ENCODE measurements at places on chromosomes 5 and 9.

- no peak for DNase-seq
Measured at GRCh38 chr5:37554938-37555337, 175.8 kb downstream of the WDR70 start.

DNA sequence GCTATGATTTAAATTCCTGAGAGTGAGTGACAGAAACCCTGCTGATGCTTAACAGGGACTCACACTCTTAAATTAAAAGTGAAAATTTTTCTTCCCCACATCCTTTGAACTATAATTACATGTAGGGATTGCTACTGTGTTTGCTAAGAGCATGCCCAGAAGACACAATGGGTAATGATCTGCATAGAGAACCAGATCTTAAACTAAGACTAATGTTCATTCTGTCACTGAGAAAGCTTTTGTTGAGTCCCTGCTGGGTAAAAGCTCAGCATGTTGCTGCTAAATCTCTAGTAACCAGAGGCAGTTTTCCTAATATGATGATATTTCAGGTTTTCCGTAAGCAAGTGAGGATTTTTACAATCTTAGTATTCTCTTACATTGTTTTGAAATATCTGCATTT is 424.8 kb upstream of the SMC2 start:
- DNase-seq, result no peak

GRCh38 chr9:77710965-77711648 is 63.0 kb upstream of the GNA14 start:
- no peak for DNase-seq

DNA sequence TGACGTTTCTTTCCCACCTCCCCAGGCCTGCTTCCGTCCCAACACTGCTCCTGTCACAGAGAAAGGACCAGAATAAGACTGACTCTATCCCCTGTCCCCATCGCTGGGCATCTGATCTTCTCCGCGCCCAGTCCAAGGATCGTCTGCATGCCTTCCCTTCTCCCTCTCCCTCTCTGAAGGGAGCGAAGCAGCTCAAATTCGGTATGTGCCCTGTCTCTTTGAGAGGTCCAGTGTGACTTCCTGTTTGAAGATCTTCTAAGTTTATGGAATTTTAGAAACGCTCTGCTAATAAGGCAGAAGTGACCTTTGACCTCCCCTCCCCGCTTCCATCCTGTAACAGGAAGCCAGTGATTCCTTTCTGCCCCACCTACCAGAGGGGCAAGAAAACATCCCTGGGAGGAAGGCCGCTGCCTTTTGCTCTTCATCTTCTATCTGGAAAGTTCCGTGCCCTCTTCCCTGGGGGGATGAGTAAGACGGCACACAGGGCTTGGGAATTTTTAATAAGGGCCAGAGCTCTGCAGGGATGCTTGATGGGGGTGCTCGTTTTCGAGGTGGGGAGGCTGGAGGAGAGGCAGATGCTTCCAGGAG is 40.7 kb upstream of the RNU6ATAC start:
- DNase-seq, result no peak

GRCh38 chr5:52989781-52990527 is 802 bp downstream of the ITGA2 start:
- DNase-seq, result peak; percentile 63

- no peak for DNase-seq
Measured at GRCh38 chr9:137689745-137690529, 71.1 kb downstream of the EHMT1 start.

- no peak for DNase-seq
Measured at GRCh38 chr5:105739732-105740131, 1931.0 kb downstream of the EFNA5 start.

DNA sequence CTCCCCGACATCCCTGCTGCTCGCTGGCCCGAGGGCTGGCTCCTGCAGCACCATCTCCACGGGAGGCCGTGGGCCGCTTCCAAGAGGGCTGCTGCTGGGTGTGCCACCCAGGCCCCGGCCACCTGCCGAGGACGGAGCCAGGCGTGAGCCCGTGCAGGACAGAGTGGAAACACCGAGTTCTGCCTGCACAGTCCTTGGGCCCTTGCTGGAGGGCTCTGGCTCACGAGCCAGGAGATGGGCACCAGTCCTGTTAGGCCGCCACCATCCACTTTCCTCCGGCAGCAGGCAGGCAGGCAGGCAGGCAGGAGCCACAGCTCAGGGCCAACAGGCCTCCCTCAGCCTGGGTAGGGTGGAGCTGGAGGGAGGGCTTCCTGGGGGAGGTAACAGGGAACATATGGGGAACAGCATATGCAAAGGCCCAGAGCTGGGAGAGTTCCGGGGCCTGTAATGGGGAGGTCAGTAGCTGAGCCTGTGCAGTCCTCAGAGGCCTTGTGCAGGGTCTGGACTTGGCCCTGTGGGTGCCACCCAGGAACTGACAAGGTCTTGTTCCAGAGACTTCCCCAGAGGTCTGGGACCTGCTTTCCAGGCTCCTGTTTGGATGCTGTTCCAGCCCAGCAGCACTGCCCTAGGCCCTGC is 31.9 kb downstream of the RXRA start:
- no peak for DNase-seq

DNA sequence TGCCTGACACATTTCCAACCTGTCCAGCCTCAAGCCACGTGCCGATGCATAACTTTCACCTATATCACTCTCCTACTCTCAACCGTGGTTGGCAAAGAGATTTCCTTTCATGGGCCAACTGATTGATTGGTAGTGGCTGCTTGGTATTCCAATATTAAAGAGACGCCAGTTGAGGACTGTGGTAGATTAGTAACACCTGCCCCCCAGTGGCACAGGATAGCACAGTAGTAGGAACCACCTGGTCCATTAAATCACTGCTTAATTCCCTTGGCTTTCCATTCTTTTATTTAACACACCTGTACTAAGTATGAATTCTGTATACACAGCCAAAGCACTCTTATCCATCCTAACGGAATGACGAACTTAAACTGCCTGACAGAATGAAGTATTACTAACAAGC is 19.1 kb upstream of the FOXB2 start:
- no peak for DNase-seq

DNA sequence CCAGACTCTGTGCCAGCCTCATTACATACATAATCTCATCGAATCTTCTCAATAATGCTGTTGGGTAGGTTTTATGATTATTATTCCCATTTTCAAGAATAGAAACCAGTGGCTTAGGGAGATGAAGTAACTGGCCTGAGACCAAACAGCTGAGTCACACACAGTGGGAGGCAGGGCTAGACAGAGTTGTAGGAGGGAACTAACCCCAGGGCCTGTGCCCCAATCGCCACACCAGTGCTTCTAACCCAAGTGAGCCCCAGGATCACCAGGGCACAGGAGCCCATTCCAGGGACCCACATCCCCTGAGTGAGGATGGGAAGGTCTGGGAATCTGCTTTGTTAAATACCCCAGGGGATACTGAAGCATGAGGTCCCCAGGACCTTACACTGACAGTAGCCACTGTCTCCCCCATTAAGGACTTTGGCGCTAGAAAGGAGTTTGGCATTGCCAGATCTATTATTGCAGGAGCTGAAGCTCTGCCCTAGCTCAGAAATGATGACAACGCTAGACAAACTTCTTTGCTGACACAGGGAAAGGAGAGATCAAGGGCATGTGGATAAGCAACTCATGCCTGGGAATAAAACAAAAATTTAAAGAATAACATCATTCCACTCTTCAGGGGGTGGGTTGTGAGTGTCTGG is 63.8 kb upstream of the PPARGC1B start:
- DNase-seq, result no peak

GRCh38 chr5:79886925-79887655 is 104.0 kb downstream of the MTX3 start:
- DNase-seq, result no peak

DNA sequence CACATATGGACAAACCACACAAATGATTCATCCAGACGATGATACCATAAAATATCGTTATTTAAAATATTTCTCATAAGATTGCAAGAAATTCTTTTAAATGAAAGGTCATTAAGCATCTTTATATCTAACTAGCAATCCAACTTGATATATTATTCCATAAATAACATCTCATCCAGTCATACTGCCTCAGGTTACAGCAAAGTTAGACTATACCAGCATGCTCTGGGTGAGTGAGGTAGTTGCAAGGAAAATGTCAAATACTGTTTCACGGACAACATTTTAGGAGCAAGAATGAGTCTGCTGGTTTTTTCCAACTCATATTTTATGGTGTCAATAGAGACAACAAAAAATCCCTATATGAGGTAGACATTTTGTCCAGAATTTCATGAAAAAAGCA is 200.9 kb upstream of the TRPM3 start:
- no peak for DNase-seq

DNA sequence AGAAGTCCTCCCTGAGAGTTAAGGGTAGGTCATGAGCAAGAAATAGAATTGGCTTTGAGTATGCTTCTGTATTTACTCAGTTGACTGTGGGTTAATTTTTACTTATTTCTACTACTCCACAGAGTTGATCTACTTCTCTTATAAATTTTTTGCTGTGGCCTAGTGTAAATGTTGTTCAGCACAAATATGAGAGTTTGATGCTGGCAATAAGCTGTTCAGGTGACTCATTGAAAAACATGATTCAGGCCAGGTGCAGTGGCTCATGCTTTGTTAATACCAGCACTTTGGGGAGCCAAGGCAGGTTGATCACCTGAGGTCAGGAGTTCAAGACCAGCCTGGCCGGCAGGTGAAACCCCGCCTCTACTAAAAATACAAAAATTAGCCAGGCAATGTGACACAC is 4.5 kb upstream of the CDK7 start:
- DNase-seq, result no peak

DNA sequence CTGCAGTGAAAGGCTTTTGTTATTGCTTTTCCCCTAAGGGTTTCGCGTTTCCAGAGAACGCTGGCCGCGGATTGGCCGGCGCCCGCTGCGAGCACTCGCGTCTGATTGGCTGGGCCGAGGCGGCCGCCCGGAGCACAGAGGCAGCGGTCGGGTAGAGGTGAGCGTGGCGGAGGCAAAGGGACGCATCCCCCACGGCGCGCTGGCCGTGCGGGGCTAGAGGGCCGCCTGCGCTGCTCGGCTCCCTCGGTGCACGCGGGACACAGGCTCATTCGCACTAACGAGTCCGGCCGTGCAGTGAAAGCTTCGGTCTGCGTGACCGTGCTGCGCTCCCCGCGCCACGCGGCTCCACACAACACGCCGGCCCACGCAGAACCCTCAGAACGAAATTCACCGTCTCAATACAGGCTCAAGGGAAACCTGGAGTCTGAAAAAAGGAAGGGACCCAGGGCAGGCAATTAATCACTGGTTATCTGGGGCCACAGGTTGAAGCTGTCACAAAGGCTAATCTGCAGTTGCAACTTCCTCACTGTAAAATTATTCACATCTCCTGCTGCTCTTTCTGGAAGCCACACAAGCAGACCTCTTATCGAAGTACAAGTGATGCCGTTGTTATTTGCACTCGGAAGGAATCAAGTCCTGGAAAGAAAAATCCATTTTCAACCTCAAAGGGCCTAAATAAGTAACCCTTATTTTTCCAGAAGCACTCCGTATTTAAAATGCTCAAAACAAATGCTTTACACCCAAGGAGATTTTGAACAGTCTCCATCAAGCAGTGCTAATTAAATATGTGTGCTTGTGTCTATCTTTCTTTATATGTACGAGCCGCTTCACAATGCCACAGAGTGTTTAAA is 94.6 kb downstream of the ZNF608 start:
- peak; percentile 60 for DNase-seq

DNA sequence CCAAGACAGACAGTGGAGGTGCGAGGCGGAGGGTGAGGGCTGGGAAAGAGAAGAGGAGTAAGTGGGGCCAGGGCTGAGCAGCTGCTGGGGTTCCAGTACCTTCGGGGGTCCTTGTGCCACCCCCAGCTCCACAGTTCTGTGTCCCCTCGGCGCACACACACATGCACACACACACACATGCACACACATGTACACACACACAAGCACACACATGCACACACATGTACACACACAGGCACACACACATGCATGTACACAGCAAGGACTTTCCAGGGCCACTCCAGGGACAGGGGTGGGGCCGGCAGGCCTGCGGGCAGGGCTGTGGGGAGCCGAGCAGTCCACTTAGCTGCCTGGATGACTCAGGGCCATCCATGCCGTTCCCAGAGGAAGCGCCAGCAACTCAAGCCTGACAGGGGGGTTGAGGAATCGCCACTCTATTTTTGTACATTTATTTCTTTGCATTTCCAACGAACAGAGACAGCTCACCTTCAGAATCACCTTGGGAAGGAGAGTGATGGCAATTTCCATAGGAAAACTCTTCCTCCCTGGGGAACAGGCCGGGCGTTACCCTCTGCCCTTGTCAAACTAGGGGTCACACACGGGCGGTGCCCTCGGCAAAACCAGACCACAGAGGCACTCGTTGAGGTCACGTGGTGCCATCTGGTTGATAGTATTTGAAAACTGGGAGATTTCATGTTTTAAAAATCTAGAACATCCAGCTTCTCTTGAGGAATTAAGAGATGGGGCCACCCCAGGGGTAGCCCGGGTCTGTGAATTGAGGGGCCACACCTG is 135.7 kb downstream of the ADAMTS2 start:
- DNase-seq, result no peak

DNA sequence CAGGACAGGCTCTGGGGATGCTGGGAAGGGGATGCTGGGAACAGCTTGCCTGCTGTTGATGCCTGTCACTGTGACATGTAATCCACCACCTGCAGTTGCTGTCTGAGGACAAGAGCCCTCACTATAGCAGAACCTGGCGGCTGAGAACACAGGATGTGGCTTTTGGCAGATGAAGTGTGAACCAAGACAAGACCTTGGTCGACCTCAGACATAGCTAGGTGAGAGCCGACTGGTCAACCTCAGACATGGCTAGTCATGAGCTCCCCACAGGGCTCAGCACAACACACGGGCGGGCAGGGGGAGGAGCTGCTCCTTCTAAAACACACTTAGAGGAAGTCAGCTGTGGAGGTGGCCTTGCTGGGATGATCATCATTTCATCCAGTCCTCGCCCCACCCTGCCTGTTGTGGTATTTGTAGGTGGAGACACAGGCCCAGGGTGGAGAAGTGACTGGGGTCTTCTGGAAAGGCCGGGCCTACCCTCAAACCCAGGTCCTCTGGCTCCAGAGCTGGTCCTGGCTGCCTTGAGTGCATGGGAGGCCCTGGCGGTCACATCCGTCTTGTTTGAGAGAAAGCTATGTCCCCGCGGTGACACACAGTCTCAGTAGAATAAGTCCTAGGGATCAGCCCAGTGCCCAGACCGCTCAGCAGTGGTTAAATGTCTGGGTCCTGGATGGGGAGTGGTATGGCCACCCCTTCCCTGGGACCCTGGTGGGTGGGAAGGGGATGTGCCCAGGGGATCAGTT is 6.1 kb downstream of the SUSD3 start:
- peak; percentile 90 for DNase-seq

- peak; percentile 60 for DNase-seq
Measured at GRCh38 chr5:98927242-98927988, 1.4 kb downstream of the CHD1 start.

DNA sequence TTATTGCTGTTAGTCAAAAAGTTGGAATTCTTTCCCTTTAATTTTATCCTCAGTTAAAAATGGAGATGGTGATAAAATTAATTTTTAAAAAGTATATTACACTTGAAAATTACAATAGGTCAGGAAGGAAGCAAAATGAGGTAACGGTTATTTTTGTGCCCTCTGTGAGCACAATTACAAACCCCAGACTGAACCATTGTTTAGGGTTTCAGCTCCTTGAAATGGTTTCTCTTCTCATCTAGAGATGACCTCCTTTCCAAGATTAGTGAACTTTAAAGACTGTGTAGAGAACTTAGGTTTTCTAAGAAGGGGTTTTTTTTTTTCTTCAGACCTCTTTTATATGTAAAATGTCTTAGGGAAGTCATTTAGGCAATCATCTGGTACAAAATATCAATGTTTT is 126.2 kb upstream of the CHD1 start:
- DNase-seq, result no peak

- DNase-seq, result no peak
Measured at GRCh38 chr5:133472829-133473228, 139.5 kb downstream of the FSTL4 start.

- DNase-seq, result no peak
Measured at GRCh38 chr5:66255714-66256113, 111.6 kb downstream of the SREK1 start.

Data from activated CD8-positive, alpha-beta memory T cell treated with anti-CD3 and anti-CD28 coated beads for 24 hours (primary cell).